Adrenal gland (tissue), 19 donors: ENCODE measurements at places on chromosomes 6 and 20. TPM values are rescaled to one million over a fixed set of nuclear protein-coding genes. Genes with fewer than 3 reads are reported as not detected.

Gene RPRD1B
- 5.9 TPM for polyA plus RNA-seq

Gene DPM1
- polyA plus RNA-seq, result 23.2 TPM

Gene TNFRSF6B
- polyA plus RNA-seq, result not detected

Gene SYS1
- 25.7 TPM for polyA plus RNA-seq

GRCh38 chr6:6984585-6985366 is 123.0 kb upstream of the RREB1 start:
- DNase-seq, result no peak

- DNase-seq, result no peak
Measured at GRCh38 chr6:56795466-56796195, 152.9 kb upstream of the DST start.

- no peak for DNase-seq
Measured at GRCh38 chr6:168988801-168989200, 264.8 kb downstream of the THBS2 start.

Gene TUBB2A
- 18.4 TPM for polyA plus RNA-seq

- no peak for DNase-seq
Measured at GRCh38 chr6:72422171-72422570, 199.7 kb upstream of the KCNQ5 start.

Gene PHACTR1
- polyA plus RNA-seq, result 1.1 TPM

Gene SPATA25
- polyA plus RNA-seq, result 0.29 TPM

GRCh38 chr6:9225441-9225871 is 790.1 kb upstream of the SLC35B3 start:
- DNase-seq, result no peak

Gene SMOC2
- polyA plus RNA-seq, result 10.5 TPM
